Aortic smooth muscle cell (primary cell): ENCODE measurements at places on chromosomes 3 and 15. TPM values are rescaled to one million over a fixed set of nuclear protein-coding genes. Genes with fewer than 3 reads are reported as not detected.

C3orf80 gene
- 0.25 and 0.26 TPM in 2 replicates for total RNA-seq

ACP3 gene
- not detected in 2 replicates for total RNA-seq

PDZRN3 gene
- total RNA-seq = 53.7 and 59.6 TPM in 2 replicates

CYP1A2 gene
- total RNA-seq = not detected in 2 replicates

KATNBL1 gene
- total RNA-seq = 28.7 and 33.4 TPM in 2 replicates

RFTN1 gene
- total RNA-seq = 21.9 and 29.3 TPM in 2 replicates

SLC51A gene
- not detected in 2 replicates for total RNA-seq

CD276 gene
- 119 and 158 TPM in 2 replicates for total RNA-seq

MCTP2 gene
- total RNA-seq = 0.50 and 1.2 TPM in 2 replicates

BFSP2 gene
- not detected in 2 replicates for total RNA-seq

CKMT1A gene
- total RNA-seq = not detected in 2 replicates

SV2B gene
- 0.13 TPM in 1 of 2 replicates, not detected in the other for total RNA-seq

IGSF11 gene
- under 0.01 TPM in 1 of 2 replicates, not detected in the other for total RNA-seq

PLSCR4 gene
- 76.5 and 99.1 TPM in 2 replicates for total RNA-seq

IL16 gene
- total RNA-seq = 0.37 and 0.40 TPM in 2 replicates

ZMYND10 gene
- total RNA-seq = 1.9 and 2.8 TPM in 2 replicates
